ENCODE measurements at places on chromosomes 7 and 10.

- peak; percentile 26 for DNase-seq
These were observed 96.7 kb upstream of the EFCAB10 start for GRCh38 chr7:105677817-105678573.

GRCh38 chr10:86673216-86673826 lies 5.0 kb downstream of the LDB3 start:
- DNase-seq = no peak

DNA sequence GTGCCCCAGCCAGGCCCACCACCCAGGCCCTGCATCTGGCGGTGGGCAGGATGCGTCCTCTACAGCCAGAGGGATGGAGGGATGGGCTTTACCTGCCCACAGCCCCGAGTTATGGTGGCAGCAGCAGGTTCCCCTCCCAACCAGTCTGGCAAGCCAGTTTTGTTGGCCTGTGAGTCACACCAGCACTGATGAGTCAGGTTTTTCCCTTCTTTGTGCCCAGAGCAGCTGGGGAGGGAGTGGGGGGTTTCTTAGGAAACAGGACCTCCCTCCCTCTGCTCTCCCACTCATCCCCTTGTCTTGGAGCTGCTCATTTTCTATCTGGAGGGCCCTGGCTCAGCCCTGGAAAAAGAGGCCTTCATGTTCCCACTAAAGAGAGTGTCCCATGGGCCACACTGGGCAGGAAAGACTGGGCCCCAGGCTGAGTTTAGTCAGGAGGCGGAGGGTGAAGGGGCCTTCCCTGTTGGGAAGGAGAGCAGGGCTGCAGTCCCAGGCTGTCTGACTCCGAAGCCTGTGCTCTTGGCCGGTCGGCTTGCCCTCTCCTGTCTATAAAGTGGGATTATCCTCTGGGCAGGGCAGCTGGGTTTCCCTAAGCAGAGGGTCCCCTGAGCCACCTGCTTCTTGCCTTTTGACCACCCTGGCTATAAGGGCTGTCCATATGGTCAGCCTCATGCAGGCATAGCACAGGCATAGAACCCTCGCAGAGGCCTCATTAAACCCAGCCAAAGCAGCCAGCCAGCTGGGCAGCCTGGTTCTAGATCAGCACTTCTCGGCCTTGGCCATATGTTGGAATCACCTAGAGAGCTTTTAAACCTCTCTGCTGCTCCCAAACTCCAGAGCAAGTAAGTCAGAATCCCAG lies 30.2 kb upstream of the ANKRD2 start:
- peak; percentile 42 for DNase-seq

DNA sequence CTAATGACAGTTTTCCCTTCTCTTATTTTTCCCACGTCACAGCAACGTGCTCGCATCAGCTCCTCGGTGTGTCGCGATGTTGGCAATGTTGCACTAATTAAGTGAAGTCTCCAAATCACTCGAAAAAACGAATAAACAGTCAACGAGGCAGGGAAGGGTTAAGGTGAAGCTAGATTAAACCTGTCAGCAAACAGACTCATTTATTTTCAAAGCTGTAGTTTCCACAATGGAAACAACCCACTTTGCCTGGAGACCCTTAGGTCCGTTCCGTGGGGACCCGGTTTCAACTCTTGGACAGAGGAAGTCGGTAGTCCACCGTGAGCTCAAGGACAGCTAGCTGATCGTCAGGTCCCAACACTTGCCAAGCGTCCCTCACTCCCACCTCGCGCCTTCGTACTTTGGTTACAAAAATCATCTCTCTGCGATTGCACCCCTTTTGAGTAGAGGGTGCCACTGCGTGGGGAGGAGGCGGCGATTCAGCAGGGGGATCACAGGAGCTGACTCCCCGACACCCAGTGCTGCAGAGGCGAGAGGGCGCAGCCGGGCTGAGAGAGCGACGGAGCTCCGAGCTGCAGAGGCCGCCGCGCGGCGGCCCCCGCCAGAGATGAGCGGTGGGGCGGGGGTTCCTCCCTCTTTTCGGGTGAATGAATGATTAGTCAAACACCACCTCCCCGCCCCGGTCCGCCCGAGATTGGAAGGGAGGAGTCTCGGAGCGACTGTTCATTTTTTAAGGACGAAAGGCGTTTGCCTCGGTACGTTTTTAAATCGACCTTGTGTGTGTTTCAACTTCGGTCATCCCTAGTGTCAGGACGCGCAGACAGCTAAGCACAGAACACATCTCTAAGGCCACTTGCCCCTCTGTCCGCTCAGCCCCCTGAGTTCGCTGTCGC lies 1.3 kb upstream of the BMPER start:
- no peak for DNase-seq

- no peak for DNase-seq
These were observed 90.5 kb upstream of the SDK1 start for GRCh38 chr7:3210531-3210930.

DNA sequence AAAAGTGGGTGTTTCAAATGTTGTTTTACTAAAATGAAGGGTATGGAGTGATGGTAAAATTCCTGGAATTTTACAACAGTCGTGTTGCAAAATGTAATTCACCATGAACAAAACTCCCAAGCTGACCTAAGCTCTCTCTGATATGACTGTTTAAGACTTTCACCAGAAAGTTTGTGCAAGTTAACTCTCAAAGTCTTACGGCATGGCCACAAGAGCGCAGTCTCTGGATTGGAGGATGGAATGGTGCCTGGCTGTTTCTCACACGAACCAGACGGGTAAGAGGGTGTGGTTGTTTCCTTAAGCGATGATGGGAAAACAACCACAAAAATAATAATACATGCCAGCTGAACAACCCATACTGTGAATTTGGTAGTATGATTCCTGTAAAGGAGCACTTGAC lies 662.5 kb downstream of the KCNMA1 start:
- DNase-seq = no peak

GRCh38 chr7:98137826-98138151 lies 31.1 kb downstream of the LMTK2 start:
- DNase-seq = no peak

- DNase-seq = no peak
These were observed 1128.7 kb downstream of the CNTNAP2 start for GRCh38 chr7:147245274-147245673.

DNA sequence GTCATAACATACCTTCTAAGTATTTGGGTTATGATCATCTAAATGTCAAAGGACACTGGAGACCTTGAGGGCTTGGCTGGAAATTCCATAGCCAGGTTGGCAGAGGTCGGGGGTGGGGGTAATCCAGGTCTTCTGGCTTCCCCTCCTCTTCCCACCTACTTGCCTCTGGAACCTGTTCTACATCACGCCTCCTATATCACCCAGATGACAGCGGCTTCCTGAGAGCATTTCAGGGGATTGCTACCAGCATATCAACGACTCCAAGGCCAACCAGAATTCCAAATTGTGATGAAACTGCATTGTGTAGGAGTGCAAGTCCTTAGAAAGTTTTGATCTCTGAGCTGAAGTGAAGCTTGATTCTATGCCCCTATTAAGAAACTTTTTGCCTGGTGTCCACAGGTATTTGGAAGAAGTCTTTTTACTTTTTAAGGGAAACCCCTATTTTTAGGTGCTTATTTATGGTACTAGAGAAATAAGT lies 95.7 kb downstream of the SH2D4B start:
- DNase-seq = no peak

GRCh38 chr10:23540401-23541030 lies 101.6 kb downstream of the OTUD1 start:
- DNase-seq = no peak

DNA sequence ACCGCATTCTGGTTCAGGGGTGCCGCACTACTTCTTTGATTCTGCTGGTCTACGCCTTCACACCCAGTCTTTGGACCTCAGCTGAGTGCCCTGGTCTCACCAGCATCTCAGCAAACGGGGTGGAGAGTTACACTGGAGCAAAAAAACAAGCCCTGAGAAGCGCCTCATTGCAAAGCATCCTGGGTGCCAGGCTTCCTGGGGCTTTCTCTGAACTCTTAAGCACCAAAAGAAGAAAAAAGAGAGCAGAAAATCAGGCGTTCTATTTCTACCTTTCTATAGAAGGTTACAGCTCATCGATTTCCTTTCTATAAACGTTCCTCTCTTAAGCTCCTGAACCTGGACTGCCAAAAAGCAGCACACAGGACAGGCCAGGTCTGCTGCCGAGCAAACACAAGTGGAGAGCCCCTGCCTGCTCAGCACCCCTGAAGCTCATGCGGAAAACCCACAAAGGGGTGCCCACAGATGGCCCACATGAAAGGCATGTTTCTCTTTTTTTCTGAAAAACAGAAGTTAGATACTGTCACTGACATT lies 217.9 kb downstream of the SFMBT2 start:
- DNase-seq = peak; percentile 53

GRCh38 chr10:79349766-79350406 lies 2.6 kb downstream of the PPIF start:
- no peak for DNase-seq

- DNase-seq = no peak
These were observed 372.0 kb downstream of the GPAM start for GRCh38 chr10:111811517-111811916.

DNA sequence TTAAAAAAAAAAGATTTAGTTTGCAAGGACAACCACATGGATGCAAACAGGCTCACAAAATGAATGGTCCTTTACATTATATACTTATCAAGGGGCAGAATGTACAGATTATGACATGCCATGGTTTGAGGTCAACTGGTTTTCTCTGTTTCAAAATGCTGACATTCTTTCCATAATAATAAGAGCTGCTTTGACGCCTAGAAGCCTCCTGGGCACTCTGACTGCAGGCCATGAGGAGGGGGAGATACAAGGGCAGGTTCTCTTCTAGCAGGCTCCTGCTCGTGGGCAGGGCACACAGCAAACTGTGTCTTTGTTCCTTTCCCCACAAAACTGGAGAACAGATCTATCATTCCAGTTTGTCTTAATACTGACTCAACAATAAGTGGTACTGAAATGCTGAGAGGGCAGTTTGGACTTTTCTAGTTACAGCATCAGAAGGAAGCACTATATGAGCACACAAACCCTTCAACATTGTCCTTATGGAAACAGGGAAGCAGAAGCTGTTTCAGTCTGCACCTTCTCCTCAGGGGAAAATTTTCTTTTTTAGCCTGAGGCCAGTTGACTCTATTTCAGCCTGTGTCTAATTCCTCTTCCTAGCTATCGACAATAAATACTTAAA lies 314.9 kb upstream of the AOAH start:
- no peak for DNase-seq

DNA sequence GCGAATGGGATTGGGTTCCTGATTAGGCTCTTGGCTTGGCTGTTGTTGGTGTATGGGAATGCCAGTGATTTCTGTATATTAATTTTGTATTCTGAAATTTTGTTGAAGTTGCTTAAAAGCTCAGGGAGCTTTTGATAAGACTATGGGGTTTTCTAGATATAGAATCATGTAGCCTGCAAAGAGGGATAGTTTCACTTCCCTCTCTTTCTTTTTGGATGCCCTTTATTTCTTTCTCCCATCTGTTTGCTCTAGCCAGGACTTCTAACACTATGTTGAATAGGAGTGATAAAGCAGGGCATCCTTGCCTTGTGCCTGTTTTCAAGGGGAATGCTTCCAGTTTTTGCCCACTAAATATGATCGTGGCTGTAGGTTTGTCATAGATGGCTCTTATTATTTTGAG lies 40.4 kb upstream of the MPP7 start:
- no peak for DNase-seq

DNA sequence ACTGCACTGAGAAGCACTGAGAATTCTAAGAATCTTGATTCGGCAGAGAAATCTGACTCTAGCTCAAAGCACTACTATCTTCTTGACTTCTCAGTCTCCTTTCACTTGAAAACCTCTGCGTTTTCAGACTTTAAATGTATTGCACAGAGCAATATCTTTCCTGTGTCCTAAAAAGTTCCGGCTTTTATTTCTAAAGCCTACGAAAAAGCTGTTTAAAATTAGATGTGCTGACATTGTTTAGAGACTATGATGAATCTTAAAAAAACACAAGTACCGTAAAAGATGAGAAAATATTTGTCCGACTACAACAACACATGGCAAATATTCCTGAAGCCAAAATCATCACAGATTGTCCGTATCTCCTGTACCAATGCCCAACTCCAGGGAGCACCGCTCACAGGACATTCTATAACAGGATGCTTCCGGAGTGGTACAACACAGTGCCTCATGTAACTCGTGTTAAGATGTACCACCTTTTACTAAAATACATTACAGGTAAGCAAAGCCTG lies 136.9 kb downstream of the CUBN start:
- DNase-seq = no peak

- DNase-seq = no peak
These were observed 460 bp downstream of the ANXA11 start for GRCh38 chr10:80204677-80205476.

GRCh38 chr7:66697449-66698438 lies 42.8 kb upstream of the RABGEF1 start:
- DNase-seq = no peak

Data from activated CD4-positive, alpha-beta T cell treated with anti-CD3 and anti-CD28 coated beads, Interleukin-2, amount 50 U/mL, for 4 hours (primary cell).